T-helper 2 cell treated with Interferon-gamma antibody and Interleukin-4, amounts not matched to agents 5 μg/mL and 100 μg/mL, for 36 hours (primary cell): ENCODE measurements at places on chromosomes 2 and 18.
A peak's percentile ranks its signal among the peaks of the same experiment; 100 is the strongest.

GRCh38 chr18:30828700-30829099 lies 213.8 kb downstream of the DSC3 start:
- no peak for DNase-seq

DNA sequence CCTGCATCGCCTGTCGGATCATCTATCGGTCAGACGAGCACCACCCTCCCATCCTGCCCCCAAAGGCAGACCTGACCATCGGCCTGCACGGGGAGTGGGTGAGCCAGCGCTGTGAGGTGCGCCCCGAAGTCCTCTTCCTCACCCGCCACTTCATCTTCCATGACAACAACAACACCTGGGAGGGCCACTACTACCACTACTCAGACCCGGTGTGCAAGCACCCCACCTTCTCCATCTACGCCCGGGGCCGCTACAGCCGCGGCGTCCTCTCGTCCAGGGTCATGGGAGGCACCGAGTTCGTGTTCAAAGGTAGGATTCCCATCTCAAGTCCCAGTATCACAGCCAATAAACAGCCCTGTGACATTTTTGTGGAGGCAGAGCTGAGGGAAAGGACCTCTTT lies 31.0 kb downstream of the APCDD1 start:
- DNase-seq: no peak

GRCh38 chr2:237864940-237865622 lies 5.7 kb downstream of the RAMP1 start:
- DNase-seq: no peak

GRCh38 chr2:207833251-207833751 lies 63.6 kb upstream of the FZD5 start:
- DNase-seq: peak; percentile 33

GRCh38 chr2:160309585-160309984 lies 109.5 kb upstream of the ITGB6 start:
- DNase-seq: no peak

GRCh38 chr2:38315707-38316333 lies 61.3 kb downstream of the ATL2 start:
- DNase-seq: no peak

DNA sequence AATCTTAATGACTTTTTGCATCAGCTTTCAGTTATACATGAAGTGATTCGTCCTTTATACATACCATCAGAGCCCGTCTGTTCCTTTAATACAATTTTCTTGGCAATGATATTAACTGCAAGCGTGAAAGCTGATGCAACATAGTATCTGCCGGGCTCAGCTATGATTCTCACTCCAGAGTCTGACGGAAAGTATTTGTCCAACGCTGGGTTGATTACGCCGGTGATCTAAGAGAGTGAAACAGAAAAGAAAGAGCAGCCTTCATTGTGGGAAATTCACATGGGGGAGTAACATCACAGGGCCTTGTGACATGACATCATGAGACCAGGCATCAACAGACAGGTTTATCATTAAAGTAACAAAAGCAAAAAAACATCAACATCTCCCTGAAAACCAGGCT lies 6.2 kb downstream of the ODC1 start:
- DNase-seq: no peak

DNA sequence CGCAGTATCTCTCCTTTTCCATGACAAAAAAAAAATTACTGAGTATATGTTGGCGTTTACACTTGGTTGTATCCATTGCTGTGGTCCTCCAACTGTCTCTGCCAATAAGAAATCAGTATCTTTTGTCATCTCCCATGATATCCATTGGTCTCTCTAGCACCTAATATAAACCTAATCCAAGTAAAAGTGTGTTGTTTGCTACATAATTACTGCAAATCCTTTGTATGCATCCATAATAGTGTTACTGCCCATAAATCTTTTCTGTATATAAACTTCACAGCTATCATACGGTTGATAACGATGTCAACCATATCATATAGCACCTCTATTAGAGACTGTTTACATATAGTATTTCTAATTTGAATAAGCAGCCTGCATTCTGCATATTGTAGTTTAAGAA lies 226.9 kb downstream of the AGPS start:
- no peak for DNase-seq

DNA sequence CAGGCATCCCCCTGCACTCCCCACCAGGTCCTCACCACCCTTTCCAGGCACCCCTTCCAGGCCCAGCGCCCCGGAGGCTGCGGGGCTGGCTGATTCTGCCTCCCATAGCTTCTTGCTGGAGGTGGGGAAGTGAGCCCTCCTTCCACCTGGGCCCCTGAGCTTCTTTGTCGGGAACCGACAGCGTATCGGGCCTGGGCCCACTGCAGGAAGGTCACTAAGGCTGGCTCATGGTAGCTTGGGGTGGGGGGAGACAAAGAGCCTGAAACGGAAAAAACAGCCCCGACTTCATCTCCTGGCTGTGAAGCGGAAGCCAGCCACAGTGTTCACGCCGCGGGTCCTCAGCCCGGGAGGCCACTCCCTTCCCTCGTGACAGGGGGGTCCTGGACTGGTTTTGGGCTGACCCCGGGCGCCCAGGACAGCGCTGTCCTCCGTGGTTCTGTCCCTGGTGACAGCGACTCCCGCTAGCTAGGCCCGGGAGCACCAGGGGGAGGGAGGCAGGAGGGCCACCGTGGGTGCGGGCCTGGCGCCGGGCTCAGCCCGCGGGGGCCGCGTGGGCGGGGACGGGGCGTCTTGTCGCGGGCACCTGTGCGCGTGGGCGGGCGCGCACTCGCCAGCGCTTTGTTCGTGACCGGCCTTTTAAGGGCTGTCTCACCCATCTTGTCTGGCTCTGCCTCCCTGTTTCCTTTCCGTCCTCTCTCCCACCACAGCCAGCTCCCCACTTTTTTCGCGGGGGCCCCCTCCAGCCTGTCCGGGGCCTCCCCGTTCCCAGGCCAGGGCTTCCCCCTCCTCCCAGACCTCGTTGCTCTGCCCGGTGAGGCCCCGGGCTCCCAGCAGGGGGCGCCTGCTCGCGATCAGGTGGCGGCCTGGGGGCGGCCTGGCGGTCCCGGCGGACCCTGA lies 64.9 kb downstream of the DNMT3A start:
- peak; percentile 81 for DNase-seq

DNA sequence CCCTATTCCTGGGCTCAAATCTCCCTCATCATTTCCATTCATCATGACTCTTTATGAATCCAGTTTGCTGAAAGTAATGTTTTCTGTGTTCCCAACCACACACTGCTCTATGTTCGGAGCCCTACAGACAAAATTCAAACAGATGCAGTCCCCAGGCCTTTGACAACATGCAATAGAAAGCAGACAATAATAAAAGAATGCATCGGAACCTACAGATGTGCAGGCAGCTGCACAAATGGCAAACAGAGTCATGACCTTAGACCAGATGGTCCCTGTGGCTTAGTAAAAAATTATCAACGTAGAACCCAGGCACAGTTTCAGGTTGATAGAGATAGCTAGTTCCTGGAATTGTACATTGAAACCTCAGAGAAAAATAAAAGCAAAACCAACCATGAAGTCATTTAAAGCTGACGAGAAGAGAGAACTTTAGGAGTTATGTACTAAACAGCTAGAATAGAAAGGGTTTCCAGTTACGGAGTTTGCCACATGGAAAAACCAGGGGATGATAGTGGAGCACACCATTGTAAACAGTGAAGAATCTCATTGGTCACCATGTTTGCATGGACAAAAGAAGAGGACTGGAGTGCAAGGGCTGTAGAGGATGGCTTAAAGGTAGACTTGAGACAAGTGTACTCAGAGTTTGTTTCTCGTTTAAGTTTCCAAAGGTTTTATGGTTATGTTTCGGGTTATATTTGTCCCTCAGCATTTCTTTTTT lies 23.2 kb upstream of the ACVR1 start:
- peak; percentile 53 for DNase-seq

DNA sequence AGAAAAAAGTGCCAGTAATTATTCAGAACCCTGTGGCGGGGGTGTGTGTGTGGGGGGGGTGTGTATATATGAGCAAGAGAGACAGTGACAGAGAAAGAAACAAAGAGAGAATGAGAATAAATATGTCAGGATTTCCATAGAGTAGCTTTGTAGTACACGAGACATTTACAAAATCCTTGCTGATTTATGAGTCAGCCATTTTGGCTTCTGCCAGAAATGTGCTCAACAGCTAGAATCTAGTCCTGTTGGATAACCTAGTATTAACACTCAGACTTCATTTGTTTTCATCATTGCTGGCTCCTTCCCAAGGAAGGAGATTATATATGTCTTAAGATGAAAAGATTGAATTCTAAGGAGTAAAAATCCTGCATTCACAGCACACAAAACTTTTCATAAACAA lies 140.5 kb upstream of the HNRNPA3 start:
- DNase-seq: no peak

DNA sequence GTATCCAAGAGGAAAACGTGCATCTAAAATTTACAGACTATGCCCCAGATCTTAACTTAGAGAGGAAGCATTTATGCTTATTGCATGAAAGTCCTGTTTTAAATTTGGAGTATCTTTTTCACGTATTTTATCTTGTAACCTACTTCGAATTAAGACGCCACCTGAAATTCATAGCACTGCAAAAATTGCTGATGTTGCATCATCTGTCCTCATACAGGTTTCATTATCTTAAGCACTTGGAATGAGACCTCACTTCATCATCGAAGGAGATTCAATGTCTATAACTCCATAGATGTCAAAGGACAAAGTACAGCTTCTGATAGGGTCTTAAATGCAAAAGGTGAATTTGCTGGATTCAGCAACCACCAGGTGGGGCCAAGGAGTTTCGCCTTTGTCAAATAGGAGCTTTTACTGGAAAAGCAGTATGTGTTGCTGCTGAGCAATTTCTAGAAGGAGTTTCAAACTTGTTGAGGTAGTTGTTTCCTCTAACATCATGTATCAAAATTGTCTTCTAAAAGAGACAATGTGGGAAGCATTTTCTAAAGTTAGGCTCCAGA lies 106.4 kb upstream of the CCDC85A start:
- DNase-seq: no peak
